Activated naive CD8-positive, alpha-beta T cell treated with anti-CD3 and anti-CD28 coated beads for 36 hours (primary cell): ENCODE measurements at places on chromosomes 3 and 15.

GRCh38 chr15:66388043-66388363 lies 1.3 kb downstream of the MAP2K1 start:
- H3K4me3 ChIP-seq = peak overlapping the region; percentile 95
- DNase-seq = no peak
- H3K27me3 ChIP-seq = no peaks in the 10 kb centered on the region
- H3K4me1 ChIP-seq = peaks cover 46% of the 10 kb centered on the region
- H3K36me3 ChIP-seq = peaks cover 62% of the 10 kb centered on the region

DNA sequence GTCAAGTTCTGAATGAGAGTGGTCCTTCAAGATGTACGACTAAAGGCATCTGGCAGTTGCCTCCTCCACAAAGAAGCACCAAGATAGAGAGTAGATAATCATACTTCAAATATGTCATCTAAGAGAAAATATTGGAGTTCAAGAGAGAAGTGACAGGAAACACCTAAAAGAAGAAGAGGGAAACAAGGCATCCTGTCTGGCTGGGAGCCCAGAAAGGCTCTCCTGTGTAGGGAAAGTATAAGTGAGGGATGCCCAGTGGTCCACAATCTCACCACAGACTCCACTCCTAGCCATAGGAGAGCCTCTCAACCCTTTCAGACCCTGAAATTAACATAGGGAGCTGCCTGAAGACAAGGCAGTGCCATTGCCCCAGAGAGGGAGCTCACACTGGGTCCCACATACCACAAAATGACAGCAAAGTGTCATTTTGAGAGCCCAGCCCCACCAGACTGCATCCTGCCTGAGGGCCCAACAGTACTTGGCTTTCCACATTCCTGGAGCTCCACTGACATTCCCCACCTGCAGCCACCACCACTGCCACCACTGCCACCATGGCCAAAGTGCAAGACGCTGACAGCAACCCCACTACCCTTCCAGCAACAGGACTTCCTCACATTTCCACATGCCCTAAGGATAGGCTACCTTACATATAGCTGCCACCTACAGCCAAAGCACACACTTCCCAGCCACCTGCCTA lies 210.6 kb downstream of the ATP8B4 start:
- no peak overlapping the region for H3K4me3 ChIP-seq
- no peak for DNase-seq
- H3K27me3 ChIP-seq = peaks cover 17% of the 10 kb centered on the region
- peaks cover 2% of the 10 kb centered on the region for H3K36me3 ChIP-seq
- H3K27ac ChIP-seq = no peak overlapping the region
- H3K4me1 ChIP-seq = no peaks in the 10 kb centered on the region

- H3K4me1 ChIP-seq = no peaks in the 10 kb centered on the region
- H3K27ac ChIP-seq = no peak overlapping the region
- H3K4me3 ChIP-seq = no peak overlapping the region
- no peaks in the 10 kb centered on the region for H3K27me3 ChIP-seq
- no peaks in the 10 kb centered on the region for H3K36me3 ChIP-seq
Observed at GRCh38 chr15:43276563-43277200, 10.0 kb upstream of the TGM5 start.

GRCh38 chr3:129699199-129699598 lies 92.7 kb upstream of the PLXND1 start:
- no peak overlapping the region for H3K4me3 ChIP-seq
- H3K36me3 ChIP-seq = peaks cover 30% of the 10 kb centered on the region
- H3K27me3 ChIP-seq = no peaks in the 10 kb centered on the region
- DNase-seq = no peak
- no peak overlapping the region for H3K27ac ChIP-seq
- peaks cover 14% of the 10 kb centered on the region for H3K4me1 ChIP-seq

DNA sequence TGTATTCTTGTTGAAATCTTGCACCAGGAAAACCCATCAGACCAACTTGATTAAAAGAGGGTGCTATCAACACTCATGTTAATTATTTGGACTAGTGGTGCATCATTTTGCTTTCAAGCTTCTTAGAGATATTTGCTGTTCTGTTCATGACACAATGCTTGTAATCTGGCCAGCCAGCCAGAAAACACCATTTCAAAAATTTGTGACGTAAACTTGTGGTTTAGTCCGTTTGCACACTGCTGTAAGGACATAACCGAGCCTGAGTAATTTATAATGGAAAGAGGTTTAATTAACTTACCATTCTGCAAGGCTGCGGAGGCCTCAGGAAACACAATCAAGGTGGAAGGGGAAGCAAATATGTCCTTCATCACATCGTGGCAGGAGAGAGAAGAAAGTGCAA lies 374.3 kb upstream of the TGFBR2 start:
- H3K27ac ChIP-seq = no peak overlapping the region
- H3K27me3 ChIP-seq = no peaks in the 10 kb centered on the region
- no peak overlapping the region for H3K4me3 ChIP-seq
- no peak for DNase-seq
- H3K4me1 ChIP-seq = peaks cover 11% of the 10 kb centered on the region
- H3K36me3 ChIP-seq = peaks cover 8% of the 10 kb centered on the region

GRCh38 chr15:98677345-98678059 lies 29.2 kb downstream of the IGF1R start:
- H3K4me1 ChIP-seq = peaks cover 39% of the 10 kb centered on the region
- no peak overlapping the region for H3K4me3 ChIP-seq
- no peak for DNase-seq
- peaks cover 12% of the 10 kb centered on the region for H3K36me3 ChIP-seq
- H3K27ac ChIP-seq = no peak overlapping the region

DNA sequence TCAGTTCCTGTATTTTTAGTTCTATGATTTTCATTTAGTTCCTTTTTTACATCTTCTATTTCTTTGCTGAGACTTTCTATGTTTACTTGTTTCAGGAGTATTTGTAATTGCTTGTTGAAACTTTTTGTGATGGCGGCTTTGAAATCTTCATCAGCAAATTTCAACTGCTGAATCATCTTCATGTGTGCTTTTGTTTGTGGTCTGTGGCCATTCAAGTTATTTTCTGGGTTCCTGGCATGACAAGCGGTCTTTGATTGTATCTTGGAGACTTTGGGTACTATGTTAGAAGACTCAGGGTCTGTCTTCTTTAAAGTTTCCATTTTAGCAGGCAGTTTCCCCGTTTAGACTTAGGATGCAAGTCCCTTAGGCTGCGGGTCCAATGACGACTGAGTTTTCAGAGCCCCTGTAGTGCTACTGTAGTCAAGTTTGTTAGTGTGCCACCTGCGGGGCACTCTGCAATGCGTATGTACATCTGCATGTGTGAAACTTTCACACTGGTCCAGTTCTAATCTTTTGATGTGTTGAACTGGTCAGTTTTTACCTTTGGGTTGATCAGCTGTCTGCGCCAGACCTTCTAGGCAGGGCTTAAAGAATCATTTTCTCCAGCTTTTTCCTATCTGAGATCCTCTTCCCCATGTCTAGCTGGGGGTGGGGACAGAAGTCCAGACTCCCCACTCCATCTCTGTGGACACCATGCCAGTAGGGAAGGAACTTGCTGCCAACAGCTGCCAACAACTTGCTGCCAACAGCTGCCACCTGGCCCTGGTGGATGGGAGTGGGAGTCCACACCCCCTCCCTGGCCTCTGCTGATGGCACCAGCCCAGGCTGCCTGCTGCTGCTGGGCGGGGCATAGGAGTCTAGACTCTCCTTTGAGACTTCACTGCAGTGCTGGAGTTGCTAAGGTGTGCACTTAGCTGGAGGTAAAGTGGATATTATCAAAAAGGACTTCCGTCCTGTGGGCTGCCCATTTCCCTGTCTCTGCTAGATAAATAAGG lies 190.9 kb downstream of the TJP1 start:
- H3K4me1 ChIP-seq = no peaks in the 10 kb centered on the region
- DNase-seq = no peak
- peaks cover 27% of the 10 kb centered on the region for H3K27me3 ChIP-seq
- H3K27ac ChIP-seq = no peak overlapping the region

DNA sequence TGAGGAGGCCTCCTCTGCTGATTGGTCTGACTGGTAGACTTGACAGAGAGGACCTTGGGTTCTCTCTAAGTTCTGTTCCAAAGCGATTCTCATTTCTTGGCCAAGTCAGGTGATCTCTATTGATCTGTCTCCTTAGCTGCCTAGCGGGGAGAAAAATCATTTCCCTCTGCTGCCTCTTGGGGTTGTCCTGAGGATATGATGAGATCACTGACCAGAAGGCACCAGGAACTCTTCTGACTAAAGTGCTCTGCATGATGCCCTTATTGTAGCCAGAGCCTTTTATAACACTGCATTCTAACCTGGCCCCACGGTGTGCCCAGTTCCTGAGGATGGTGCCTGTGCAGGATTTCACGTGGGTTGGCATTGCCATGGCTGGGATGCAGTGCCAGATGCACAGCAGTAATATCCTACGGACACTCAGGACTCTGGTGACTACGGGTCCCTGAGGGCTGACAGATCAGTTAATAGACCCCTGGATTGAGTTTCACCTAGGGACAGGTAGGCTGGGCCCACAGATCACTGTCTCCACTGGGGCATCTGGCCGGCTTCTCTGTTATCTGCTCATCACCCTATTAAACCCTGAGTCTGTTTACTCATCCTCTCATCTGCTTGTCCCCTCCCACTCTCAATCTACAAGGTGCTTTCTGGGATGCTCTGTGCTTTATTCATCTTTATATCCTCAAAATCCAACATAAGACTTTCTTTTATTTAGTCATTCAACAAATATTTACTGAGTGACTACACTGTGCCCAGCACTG lies 3.9 kb upstream of the HEG1 start:
- no peaks in the 10 kb centered on the region for H3K36me3 ChIP-seq
- peaks cover 12% of the 10 kb centered on the region for H3K4me1 ChIP-seq
- H3K27ac ChIP-seq = no peak overlapping the region
- H3K4me3 ChIP-seq = no peak overlapping the region
- peaks cover 21% of the 10 kb centered on the region for H3K27me3 ChIP-seq

GRCh38 chr3:145648396-145648795 lies 512.6 kb downstream of the PLOD2 start:
- no peaks in the 10 kb centered on the region for H3K4me1 ChIP-seq
- DNase-seq = no peak

- H3K36me3 ChIP-seq = no peaks in the 10 kb centered on the region
- H3K4me1 ChIP-seq = no peaks in the 10 kb centered on the region
- H3K27ac ChIP-seq = no peak overlapping the region
- DNase-seq = no peak
- no peaks in the 10 kb centered on the region for H3K27me3 ChIP-seq
- no peak overlapping the region for H3K4me3 ChIP-seq
Observed at GRCh38 chr3:147943265-147943945, 534.2 kb downstream of the ZIC1 start.
